ENCODE measurements at places on chromosomes 7 and 10.
A peak's percentile ranks its signal among the peaks of the same experiment; 100 is the strongest.

GRCh38 chr10:50033481-50033880 lies 34.3 kb upstream of the WASHC2A start:
- DNase-seq: no peak

- DNase-seq: no peak
Measured at GRCh38 chr7:158277219-158278141, 310.1 kb downstream of the PTPRN2 start.

GRCh38 chr10:45058580-45058979 lies 57.9 kb downstream of the ZNF22 start:
- DNase-seq: no peak

DNA sequence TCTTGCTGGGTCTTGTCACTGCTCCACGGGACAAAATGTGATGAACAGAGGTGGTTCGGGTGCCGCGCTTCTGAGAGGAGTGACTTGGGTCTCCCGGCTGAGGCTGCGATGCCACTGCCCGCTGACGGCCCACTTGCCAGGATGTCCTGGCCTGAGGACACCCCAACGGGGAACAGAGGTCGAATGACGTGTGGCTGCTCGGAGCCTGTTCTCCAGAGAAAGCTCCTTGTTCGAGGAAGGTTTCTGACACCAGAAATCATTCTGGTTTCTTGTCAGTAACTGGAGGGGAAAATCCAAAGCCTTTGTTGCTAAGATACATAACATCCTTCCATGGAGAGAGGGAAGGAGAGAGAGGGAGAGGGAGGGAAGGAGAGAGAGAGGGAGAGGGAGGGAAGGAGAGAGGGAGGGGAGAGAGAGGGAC lies 236.4 kb downstream of the WDR37 start:
- DNase-seq: no peak

GRCh38 chr7:55475855-55476803 lies 96.2 kb downstream of the VOPP1 start:
- no peak for DNase-seq

GRCh38 chr7:73434701-73435069 lies 1.1 kb downstream of the FZD9 start:
- no peak for DNase-seq

GRCh38 chr7:17774248-17774647 lies 166.0 kb downstream of the SNX13 start:
- DNase-seq: no peak

DNA sequence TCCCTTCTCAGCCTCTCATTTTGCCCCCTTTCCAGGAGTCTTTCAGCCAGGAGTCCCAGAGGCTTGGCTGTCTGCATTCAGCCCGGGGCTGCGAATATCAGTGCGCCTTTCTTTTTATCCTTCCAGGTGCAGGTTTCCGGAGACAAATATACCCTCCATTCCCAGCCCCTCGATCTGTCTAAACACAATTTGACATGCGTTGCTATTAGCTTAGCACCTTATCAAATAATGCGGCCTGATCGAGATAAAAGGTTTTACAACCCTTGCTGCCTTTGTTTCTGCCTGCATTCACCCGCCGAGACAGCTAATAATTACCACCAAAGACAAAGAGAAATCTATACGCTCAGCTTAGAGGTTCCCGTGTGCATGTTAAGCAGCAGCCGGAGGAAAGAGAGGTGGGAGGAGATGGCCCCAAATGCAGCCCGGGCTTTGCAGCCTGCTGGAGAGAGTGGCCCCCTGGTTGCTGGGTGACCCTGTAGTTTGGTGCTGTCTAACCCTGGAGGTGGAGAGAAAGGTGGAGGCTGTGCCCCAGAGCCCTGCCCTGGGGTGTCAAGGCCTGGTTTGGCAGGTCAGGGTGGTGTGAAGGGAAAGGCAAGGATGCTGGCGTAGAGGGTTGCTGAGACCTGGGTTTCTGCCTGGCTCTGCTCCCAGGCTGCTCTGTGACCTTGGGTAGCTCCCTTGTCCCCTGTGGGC lies 185.3 kb downstream of the RPS24 start:
- DNase-seq: no peak

DNA sequence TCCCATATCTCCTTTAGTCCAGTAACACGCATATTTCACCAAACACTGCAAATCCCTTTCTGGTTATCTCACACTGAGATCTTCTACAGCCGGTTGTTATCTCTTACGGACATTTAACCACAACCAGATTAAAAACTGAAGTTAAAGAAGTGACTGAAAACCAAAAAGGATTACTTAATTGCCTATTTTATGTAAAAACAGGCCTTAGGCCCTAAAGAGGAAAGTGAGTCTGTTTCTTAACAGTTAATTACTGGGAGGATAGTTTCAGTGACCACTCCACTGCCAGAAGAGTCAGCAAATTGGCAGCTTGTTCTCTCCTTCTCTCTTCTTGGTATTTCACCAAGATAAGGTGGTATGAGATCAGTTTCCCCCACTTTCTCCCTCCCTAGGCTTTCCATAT lies 161.9 kb upstream of the MEOX2 start:
- DNase-seq: no peak

DNA sequence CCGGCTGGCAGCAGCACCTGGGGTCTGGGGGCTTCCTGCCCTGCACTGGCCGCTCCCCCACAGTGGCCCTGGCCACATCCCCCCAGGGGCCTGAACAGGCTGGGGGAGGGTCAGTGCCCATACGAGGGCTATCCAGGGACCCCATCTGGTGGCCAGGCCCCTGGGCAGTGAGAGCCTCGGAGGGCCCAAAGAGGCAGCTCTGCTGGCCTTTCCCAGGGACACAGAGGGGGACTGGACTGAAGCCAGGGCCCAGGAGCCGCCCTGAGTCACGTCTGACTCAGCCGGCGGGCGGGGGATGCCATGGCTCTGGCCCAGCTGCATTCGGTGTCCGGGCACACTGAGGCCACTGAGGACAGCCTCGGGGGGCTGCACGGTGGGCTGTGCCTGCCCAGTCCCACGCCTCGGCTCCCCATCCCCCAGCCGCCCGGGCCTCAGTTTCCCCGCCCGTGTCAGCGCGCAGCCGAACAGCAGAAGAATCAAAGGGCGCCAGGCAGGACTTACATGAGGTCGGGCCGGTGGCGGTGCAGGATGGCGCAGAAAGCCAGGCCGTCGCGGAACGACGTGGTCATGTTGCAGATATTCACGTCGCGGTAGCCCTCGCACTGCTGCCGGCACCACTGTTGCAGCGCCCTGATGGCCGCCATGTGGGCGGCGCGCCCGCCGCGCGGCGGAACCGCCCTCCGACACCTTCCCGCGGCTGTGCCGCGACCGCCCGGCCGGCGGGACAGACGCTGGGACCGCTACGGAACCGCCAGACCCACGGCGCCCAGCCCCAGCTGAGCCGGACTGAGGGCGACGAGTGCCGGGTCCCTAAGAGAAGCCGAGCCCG lies at the start of gene MICALL2:
MICALL2 (minus strand) TSS at position 788 of the 829 bp plus-strand sequence; CDS start at position 644, 144 bp downstream.
- DNase-seq: peak; percentile 24

- DNase-seq: no peak
Measured at GRCh38 chr7:99992330-99993038, 16.7 kb upstream of the AZGP1 start.

GRCh38 chr7:39688611-39689480 lies 65.5 kb downstream of the RALA start:
- no peak for DNase-seq

DNA sequence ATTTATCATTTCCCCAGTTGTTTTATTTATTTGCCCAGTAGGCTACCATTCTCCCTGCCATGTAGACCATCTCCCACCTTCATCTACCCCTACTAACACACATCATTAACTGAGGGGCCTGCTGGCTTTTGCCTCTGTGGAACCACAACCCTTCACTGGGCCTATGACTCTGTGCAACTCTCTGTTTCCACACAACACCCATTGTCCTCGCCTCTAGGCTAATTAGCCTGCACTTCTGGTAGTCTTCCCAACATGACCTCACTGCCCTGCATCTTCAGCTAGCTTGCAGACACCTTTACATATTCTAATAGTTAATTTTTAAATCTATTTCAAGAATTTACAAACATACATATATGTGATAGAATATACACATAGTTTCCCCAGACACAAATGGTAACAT lies 7.5 kb downstream of the ANKIB1 start:
- no peak for DNase-seq

DNA sequence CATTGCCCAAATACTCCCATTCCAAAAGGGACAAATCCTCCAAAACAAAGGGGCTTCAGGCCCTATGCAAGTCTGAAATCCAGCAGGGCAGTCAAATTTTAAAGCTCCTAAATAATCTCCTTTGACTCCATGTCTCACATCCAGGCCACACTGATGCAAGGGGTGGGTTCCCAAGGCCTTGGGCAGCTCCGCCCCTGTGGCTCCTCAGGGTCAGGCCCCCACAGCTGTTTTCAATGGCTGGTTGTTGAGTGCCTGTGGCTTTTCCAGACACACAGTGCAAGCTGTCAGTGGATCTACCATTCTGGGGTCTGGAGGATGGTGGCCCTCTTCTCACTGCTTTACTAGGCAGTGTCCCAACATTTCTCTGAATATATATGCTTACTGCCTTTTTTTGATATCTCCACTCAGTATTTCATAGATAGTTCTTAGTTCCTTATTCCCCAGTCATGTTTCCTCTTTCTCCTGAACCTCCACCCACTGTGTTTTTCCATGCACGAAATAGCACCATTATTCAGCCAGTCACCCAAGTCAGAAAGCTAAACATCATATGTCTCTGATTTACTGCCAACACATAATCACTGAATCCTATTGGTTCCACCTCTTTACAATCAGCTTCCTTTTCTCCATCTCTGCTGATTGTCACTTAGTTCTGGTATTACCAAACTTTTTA lies 172.6 kb upstream of the CACNA2D1 start:
- no peak for DNase-seq

DNA sequence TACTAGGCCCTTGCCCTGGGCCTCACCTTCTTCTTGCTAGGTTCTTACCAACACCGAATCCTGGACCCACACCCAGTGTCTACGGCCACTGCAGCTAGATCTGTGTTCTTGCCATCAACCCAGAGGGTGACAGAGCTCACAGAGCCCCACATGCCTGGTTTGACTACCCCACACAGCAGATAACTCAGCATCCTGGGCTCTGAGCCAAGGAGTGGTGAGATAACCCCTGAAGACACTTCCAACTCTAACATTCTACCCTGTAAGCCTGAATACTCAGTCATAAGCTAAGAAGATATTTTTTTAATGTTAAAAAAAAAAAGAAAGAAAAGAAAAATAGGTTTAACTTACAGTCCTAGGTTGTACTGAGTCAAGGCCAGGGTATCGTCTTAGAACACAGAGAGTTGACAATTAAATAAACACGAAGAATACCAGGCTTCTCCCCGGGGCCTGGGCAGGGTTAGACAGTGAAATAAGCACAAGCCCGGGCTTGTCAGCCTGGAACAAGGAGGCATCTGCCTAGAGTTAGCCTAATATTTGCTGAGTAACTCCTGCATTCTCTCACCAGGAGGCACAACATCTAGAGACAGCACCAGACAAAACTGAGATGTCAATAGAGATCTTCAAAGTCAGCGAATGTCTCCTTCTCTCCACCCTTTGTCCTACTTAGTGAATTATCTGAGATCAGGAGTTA lies 556.5 kb upstream of the LRRN3 start:
- DNase-seq: no peak

GRCh38 chr7:111499027-111499426 lies 63.3 kb downstream of the IMMP2L start:
- DNase-seq: no peak

DNA sequence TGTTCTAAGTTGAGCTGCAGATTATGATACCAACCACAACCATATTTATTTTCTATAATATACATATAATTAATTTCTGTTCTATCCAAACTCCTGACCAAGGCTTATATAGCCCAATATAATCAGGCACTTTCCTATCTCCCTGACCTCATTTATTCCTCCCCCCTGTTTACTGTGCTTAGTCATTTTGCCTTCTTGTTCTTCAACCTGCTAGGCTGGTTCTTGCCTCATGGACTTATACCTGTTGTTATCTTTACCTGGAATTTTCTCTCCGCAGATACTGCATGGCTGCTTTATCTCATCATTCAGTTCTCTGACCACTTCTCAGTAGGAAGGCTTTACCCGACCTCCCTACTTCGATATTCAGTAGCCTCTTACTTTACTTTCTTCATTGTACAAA lies 24.9 kb upstream of the FAM3C start:
- DNase-seq: no peak

GRCh38 chr7:64300641-64301405 lies 12.9 kb upstream of the ZNF736 start:
- no peak for DNase-seq

GRCh38 chr7:103412151-103412550 lies 33.9 kb downstream of the SLC26A5 start:
- DNase-seq: no peak

- no peak for DNase-seq
Measured at GRCh38 chr10:48332166-48332870, 25.8 kb downstream of the MAPK8 start.

GRCh38 chr10:25263931-25264330 lies 89.1 kb downstream of the GPR158 start:
- DNase-seq: no peak

DNA sequence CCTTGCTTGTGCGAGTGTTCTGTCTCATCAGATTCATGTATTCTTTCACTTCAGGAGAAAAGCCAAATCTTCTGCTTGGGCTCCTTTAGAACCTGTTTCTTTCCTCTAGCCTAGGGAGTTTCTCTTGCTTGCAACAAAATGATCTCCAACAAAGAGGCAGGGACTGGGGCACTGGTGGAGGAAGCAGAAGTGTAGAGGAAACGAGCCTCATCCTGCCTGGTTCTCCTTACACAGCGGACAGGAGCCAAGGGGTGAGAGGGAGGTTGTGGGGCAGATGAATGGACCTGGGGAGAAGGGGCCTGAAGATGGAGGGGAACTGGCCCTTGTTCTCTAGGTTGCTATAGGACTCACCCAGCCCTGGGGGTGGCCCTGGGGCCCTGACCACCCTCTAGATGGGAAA lies 141.1 kb downstream of the PKD1L1 start:
- DNase-seq: no peak

DNA sequence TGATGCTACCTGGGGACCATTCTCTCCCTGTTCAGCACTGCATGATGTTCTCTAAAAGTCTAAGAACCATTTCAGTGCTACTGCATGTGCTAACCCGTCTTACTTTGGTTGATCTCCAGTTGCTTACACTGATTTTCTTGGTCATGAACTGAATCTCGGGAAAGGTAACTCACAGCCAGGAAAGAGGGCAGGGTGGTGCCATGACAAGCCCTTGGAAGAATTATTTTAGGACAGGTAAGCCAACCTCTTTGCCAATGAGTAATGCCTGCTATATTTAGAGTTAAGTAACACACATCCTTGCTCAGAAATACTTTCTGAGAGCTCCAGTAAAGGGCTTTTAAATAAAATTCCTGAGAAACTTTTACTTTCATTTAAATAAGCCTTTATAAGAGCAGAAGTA lies 126.7 kb downstream of the ARL4A start:
- DNase-seq: no peak

DNA sequence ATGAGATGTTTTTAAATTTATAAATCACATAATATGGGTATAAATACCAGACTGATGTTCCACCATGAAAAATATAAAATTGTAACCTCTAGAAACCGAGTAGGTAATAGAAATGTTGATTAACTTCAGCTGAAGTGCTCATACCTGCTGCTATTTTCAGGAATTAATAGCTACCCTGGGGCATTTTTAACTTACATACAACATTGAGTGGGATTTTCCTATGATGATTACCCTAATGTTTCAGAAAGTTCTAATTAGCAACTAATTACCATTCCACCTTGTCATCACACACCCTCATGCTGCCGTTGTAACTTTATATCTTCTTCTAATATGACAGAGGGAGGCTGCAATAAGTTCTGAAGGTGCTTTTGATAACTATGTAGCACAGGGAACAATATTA lies 53.5 kb upstream of the ARHGAP12 start:
- no peak for DNase-seq

GRCh38 chr7:116249969-116250553 lies 39.7 kb downstream of the TES start:
- no peak for DNase-seq

- no peak for DNase-seq
Measured at GRCh38 chr7:26857506-26858240, 6.7 kb downstream of the SKAP2 start.

Data from stimulated activated CD4-positive, alpha-beta T cell treated with anti-CD3 and anti-CD28 coated beads, Interleukin-4, amount 100 ng/mL, for 4 hours (primary cell).